ENCODE measurements at places on chromosomes 16 and 17.

DNA sequence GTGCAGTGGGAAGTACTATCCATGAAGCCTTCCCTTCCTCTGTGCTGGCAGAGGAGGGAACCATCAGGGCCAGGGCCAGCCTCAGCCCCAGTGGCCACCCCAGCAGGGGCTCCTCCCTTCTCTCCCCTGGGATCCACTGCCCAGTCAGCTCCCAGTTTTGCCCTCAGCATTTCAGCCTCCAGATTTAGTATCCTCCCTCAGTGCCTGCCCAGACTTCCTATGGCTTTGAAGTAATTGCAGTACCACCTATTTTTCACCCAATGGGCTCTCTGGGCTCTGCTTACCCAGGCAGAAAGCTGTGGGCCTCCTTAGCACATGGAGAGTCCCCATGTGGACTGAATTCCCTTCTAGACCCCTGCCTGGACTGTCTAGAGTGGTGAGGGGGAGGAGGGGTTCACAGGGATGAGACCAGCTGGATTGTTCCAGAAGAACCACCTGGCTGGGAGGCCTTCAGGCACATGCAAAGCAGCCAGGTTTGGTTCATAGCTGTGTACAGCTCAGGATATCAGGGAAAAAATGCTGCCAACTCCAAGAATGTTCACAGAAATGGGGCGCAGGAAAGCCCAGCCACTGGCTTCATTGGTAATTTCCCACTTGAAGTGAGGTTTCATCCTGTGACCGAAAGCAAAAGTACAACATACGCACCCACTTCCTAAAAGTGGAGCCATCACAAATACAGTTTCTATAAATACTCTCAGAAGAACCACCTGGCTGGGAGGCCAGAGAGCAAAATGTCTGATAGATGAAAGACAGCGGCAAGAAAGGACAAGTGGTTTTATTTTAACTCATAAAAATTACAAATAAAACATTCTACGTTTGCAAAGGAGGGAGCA lies 15.2 kb upstream of the HERPUD1 start:
- DNase-seq = peak; percentile 9

- DNase-seq = no peak
Measured at GRCh38 chr17:34714475-34715410, 135.4 kb downstream of the TMEM132E start.

DNA sequence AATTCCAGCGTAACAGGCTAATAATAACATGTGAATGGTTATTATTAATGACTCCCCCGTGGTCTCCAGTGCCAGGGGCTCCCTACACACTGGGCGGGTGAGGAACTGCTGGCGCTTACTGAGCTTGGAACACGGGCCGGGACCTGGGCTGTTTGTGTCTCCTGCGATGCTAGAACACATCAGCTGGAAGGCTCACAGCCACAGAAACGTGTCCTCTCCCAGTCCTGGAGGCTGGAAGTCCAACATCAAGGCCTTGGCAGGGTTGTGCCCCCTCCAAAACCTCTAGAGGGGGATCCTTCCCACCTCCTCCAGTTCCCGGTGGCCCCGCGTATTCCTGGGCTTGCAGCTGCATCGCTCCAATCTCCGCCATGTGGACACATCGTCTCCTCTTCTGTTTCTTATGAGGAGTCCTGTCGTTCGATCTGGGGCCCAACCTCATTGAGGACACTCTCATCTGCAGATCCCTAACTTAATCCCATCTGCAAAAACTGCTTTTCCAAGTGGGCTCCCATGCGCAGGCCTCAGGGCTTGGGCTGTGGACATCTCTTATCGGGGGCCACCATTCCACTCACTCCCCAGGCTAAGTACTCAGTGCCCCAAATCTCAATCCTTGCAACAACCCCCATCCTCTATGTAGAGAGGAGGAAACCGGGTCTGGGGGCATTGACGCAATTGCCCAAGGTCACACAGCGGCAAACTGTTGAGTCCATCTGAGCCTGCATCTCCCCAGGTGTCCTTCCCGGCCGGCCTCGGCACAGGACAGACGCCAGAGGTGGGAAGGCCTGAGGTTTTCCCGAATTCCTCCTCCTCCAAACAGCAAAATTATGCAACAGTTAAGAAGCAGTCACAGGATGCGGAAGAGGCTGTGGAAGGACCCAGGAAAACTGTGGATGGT lies 193.9 kb downstream of the IRF8 start:
- DNase-seq = no peak

DNA sequence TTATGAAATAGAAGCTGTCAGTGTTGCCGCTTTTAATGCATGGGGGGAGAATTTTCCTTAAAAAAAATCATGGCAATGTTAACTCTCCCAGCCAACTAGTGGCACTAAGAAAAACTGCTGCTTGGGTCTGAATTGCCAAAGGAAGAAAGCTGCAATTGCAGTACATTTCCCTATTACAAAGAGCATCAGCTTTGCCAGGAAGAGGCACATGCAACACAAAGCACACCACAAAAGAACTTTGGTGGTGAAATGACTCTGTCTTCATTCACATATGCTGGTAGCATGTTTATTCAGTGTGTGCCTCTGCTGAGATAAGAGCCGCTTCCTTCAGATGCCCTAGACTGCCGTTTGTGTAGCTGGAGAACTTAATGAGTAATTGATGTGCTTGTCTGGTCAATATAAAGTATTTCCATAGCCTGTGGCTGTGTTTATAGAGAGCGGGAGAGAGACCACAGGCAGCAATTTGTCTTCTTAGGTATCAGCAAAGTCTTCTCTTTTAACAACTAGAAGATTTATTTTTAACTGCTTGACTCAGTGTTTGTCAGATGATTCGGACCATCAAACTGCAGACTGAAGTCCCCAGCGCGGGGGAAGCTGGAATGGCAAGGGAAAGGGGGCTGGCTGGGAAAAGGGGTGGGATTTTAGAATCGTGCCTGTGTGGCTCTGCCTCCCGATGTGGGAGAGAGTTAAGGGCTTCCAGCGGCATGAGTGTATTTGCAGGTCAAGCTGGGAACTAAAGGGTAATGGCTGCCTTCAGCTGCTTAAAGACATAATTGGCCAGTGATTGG lies 115.1 kb downstream of the MRTFB start:
- DNase-seq = no peak

DNA sequence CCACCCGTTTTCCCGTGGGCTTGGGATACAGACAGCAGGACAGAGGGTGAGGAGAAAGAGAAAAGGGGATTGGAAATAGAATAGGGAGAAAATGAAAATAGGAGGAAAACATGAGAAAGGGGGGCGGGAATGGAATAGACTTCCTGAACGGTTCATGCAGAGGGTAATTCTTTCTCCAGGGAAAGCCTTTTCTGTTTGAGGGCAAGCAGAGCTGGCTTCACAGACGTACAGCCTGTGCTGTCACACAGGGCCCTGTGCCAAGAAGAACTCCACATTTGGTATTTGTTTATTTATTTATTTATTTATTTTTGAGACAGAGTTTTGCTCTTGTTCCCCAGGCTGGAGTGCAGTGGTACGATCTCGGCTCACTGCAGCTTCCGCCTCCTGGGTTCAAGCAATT lies 12.0 kb downstream of the MILR1 start:
- no peak for DNase-seq

DNA sequence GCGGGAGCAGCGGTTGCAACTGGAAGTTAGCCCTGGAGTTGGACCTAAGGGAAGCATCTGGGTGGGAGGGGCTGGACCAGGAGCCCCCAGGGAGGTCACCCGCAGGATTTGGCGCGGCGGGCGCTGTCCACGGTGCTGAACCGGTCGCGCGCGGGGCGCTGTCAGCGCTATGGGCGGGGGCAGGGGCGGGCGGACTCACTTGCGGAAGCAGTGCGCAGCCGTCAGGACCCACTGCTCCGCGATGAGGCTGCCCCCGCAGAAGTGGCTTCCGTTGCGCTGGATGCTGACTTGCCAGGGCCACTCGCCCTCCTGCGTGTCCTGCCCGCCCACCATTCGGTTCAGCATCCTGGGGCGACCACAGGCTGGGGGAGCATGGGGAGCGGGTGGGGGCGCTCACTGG lies 4.5 kb downstream of the PRSS27 start:
- DNase-seq = peak; percentile 84

DNA sequence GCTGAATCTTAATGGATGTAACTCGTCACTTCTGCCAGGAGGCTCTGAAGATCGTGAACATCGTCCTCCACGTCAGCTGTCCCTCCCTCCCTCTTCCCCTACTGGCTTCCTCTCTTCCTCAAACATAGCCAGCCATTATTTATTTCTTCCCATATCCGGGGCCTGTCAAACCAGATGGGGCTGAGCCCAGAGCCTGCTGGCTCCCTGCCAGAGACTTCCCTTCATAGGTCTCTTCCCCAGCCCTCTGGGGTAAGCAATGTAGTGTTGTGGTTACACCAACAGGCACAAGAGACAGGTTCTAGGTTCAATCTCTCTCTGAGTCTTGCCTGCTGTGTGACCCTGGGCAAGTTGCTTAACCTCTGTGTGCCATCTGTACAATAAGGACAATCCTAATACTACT lies 40.1 kb upstream of the ZFP90 start:
- no peak for DNase-seq

DNA sequence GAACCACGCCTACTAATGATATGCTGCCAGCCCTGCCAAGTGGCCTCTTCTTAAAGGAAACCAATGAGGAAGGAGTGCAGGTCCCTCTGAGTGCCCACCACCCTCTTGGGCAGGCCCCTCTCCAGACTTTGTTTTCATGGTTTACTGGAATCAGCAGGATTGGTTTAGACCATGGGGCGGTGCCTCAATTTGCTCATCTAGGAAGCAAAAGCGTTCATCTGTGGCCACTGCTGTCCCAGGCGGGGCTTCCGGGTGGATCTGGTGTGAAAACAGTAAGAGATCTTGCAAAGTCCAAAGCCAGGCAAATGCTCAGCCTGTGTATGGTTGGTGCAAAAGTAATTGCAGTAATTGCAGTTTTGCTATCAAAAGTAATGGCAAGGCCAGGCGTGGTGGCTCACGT lies 71.3 kb downstream of the AMFR start:
- DNase-seq = no peak

DNA sequence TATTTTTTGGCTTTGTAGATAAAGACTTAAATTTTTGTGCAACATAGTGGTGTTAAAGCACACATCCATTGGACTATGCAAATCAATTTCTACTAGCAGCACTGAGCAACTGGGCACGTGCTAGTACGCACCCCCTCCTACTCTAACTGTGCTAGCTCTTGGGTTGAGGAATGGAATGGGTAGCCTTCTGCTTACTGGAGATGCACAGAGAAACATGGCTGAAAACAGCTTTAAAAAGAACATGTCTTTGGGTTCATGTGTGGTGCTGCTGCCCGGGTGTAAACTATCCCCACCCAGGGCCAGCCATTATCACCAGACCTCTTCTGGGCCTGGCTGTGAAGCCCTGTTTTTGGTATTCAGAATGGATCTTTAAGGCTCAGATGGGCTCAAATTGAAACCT lies 7.3 kb downstream of the ESRP2 start:
- no peak for DNase-seq

GRCh38 chr16:72480911-72481310 lies 309.0 kb upstream of the PMFBP1 start:
- no peak for DNase-seq

DNA sequence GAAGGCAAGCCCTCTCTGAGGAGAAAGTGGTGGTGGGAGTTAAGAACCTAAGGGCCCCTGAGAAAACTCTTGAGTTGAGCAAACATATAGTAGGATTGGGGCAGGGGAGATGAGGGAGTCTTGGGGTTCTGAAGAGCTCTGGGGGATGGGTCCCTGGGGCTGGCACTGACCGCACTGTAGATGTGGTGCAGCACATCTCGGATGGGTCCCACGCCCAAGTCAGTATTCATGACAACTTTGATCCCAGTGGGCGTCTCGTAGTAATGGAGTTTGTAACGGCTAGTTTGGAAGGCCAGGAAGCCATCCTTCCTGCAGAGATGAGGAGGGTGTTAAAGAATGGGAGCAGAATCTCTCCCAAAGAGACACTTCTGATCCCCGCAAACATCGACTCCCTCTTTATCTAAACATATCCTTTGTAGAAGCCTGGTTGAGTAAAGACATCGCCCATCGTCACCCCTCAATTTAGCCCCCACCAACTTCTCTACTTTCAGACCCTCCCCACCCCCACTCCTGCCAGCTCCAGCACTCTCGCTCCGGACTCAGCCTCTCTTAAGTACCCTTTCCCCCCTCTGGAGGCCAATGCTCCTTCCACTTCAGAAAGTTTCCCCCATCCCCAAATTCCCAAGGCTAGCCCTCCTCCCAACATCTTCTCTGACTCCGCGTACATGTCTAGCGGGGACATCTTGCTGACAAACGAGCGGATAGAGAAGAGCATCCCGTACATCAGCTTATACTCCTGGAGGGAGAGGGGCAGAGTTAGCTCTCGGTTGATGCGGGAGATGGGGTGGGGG lies 710 bp downstream of the TRAPPC1 start:
- no peak for DNase-seq

DNA sequence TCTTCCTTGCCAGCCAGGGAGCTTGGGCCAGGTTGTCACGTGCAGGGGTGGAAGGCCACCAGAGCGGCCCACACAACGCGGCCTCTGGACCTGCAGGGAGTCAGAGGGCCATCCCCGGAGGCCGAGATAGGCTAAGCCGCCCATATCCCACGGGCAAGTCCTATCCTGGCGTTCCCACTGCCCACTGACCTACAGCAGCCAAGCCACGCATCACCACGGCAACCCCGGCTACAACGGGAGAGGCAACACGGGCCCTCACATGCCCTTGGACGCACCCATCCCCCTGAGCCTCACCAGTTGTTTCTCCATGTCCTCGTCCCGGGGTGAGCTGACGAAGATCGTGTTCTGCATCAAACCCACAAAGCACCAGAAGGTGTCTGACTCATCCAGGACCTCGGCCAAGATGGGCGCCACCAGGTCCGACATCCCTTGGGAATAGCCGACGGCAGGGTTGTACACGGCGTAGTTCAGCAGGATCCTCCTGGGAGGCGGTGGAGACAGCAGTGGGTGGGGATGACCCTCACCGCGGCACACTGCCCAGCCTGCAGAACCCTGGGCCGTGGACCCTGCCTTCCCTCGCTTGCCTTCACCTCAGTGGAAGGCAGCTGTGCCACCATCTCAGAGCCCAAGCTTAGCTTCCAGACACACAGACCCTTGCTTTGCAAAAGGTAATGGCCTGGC lies 88.2 kb downstream of the TBC1D16 start:
- no peak for DNase-seq

- DNase-seq = no peak
Measured at GRCh38 chr16:22625967-22626366, 115.3 kb downstream of the NPIPB5 start.

GRCh38 chr16:1491327-1491726 lies 1.8 kb upstream of the TELO2 start:
- DNase-seq = no peak

- DNase-seq = no peak
Measured at GRCh38 chr17:68957944-68958343, 2.8 kb upstream of the ABCA8 start.

- DNase-seq = no peak
Measured at GRCh38 chr17:55238931-55239297, 25.8 kb upstream of the HLF start.

DNA sequence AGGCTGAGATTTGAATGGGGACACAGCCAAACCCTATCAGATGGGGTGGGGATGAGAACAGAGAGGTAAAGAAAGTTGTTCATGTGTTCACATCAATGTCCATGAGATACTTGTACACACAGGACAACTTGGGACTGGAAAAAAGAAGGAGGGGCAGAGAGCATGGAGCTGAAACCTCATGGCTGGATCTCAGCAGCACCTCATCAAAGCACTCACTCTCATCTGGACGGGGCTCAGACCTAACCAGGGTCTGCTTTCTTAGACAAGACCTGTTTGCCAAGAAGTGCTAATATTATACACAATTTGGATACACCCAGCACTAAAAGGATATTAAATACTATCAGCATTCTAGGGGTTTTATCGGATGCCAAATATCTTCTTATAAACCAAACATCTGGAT lies 399.8 kb downstream of the SLC39A11 start:
- DNase-seq = no peak

Data from activated CD4-positive, alpha-beta T cell treated with anti-CD3 and anti-CD28 coated beads for 4 hours (primary cell).